Kasumi-1 (cell line): ENCODE measurements at places on chromosomes 6 and 20.

DNA sequence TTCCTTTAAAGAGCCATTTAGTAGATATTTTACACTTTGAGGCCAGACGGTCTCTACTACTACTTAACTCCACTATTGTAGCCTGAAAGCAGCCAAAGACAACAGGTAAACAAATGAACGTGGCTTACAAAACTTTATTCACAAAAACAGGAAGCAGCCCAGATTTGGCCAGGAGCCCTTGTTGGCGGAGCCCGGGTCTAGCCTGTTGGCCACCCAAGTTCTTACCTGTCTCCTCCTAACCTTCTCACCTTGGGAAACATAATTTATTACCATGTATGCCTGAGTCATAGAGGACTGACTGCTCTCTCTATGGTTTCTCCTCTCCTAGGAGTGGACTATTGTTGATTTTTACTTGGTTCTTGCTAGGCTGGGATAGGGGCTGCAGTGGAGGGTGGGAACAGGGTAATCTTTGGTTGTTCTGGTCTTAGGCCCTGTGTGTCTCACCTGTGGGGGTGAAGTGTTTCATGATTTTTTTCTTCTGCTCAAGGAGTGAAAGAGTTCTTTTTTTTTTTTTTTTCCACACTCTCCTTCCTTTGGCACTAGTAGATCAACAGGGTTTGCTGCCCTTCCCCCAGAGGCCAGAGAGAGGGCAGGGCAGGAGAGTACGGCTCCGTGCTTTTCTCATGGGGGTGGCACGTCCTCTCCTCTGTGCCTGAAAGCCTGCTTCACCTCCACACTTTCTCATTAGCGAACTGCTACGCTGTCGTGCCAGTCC, 90.0 kb downstream of the RPP40 start:
- no peak for DNase-seq

DNA sequence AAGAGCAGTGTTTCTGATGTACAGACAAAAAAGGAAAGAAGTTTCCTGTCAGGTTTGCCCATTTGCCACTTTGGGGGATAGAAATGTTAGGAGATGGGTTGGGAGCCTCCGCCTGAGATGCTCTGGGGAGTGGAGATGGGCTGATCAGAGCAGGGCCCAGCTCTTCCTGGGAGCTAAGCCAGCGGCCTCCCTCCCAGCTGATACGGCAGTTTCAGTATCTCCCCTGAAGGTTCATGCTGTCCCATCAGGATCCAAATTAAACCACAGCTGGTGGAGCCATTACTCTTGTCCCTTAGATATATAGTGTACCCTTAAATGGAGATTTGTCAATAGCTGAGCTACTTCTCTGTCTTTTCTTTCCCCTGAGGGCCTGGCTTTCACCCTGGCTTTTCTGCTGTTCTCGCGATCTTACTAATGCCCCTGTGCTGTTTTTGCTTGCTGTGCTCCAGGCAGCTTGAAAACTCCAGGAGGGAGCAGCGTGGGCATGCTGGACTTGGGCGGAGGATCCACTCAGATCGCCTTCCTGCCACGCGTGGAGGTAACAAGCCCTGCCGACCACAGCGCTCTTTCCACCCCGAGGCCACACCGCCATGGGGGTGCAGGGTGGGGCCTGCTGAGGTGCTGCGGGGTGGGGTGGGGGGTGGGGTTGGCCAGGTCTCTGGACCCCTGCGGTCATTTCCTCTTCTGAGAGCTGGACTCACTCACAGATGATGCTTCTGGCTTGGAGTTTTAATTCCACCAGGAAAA, 20.9 kb downstream of the ENTPD6 start:
- DNase-seq: no peak

DNA sequence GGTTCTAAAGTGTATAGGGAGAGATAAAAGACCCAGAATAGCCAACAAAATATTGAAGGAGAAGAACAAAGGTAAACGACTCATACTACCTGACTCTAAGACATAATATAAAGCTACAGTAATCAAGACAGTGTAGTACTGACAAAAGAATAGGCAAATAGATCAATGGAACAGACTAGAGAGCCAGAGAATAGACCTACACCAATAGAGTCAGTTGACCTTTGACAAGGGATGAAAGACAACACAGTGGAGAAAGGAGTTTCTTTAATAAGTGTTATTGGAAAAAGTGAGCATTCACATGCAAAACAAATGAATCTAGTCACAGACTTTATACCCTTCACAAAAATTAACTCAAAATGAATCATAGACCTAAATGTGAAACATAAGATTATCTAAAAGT, 96.4 kb downstream of the ISM1 start:
- DNase-seq: no peak

DNA sequence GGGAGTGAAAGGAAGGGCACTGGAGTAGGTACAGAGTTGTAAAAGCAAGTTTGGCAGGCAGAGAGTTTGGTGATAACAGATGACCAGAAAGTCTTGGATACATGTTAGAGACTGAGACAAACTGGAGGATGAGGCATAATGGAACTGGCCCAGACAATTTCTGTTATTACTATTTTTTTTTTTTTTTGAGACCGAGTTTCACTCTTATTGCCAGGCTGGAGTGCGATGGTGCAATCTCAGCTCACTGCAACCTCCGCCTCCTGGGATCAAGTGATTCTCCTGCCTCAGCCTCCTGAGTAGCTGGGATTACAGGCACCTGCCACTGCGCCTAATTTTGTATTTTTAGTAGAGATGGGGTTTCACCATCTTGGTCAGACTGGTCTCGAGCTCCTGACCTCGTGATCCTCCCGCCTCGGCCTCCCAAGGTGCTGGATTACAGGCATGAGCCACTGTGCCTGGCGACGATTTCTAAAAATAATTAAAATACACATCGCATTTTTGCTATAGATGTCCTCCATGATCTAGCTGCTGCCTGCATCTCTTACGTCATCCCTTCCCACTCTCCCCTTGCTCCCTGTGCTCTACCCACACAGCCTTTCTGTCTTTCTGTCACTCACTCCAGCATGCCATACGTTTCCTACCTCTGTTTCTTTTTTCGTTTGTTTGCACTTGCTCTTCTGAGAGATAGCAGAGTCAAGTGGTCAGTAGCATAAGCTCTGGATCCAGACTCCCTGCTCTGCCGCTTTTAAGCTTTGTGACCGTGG, 23.5 kb downstream of the MAPK14 start:
- no peak for DNase-seq

DNA sequence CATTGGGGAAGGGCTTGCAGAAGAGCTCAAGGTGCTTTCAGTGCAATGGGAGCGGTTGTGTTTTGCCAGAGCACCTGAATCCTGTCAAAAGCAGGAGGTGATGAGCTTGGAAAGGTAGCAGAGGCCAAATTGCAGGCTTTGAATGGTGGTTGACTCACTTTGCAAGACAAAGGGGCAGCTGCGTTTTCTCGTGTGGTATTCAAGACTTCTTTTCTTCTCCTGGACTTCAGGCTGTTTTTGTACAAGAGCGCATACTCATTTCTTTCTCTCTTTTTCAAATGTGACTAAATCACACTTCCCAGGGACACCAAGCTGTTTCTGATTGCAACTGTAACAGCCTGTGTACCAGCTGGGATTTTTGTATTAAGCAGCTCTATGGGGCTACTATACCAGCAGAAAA, 32.3 kb downstream of the GHRH start:
- no peak for DNase-seq

DNA sequence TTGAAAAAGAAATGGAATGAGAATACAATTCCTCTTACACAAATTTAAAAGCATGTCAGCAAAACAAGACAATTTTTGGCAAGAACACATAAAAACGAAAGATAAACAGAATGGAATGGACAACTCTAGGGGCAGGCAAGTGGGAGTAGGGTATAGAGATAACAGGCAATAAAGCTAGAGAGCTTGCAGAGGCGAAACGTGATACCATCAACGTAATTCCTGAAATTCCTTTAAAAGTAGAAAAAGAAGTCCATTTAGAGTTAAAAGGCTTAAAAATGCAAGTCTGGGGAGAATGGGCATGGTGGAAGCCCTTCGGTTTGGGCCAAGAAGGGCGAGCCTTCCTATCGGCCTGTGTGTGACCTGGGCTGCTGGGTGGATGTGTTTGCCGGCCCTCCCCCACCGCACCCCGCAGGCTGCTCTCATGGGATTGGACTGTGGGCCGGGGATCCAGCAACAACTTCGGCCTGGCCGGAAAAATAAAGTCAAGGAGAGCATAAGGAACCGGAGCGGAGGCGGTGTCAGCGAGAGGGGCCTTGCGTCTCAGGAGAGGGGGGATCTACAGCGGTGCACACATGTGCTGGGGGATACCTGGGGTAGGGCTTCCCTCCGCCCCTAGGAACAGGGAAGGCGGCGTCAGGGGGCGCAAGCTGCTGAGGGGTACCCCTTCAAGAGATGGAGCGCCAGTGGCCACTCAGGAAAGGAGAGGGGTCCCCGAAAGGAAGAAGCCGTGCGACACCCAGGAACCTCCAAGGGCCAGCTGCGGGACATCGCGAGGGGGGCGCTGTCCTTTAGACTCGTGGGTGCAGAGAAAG, 4.1 kb downstream of the TMEM239 start:
- DNase-seq: no peak

DNA sequence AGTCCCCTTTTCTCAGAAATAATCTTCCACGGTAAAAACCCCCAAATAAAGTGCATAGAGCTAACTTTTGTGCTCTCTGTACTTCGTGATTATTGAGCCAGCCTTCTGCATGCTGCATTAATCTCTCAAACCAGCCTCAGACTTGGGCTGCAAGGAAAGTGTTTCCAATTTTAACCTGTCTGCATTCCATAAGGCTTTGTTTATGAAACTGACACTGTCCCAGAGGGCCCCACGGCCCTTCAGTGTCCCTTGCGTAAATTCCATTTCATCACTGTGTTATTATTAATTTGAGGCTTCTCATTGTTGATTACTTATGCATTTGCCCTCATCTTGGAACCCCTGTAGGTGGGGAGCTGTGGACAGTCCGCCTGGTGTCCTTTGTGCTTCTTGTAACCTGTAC, 15.6 kb upstream of the SNRPB2 start:
- no peak for DNase-seq

DNA sequence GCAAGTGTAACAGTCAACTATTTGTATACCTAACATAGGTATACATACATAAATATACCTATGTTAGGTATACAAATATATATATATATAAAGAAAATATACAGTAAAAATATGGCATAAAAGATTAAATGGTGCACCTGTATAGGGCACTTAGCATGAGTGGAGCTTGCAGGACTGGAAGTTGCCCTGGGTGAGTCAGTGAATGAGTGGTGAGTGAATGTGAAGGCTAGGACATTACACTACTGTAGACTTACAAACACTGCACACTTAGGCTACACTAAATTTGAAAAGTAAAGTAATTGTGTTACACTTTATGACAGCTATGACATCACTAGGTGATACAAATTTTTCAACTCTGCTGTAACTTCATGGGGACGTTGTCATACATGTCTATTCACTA, 65.6 kb downstream of the CDC5L start:
- no peak for DNase-seq

DNA sequence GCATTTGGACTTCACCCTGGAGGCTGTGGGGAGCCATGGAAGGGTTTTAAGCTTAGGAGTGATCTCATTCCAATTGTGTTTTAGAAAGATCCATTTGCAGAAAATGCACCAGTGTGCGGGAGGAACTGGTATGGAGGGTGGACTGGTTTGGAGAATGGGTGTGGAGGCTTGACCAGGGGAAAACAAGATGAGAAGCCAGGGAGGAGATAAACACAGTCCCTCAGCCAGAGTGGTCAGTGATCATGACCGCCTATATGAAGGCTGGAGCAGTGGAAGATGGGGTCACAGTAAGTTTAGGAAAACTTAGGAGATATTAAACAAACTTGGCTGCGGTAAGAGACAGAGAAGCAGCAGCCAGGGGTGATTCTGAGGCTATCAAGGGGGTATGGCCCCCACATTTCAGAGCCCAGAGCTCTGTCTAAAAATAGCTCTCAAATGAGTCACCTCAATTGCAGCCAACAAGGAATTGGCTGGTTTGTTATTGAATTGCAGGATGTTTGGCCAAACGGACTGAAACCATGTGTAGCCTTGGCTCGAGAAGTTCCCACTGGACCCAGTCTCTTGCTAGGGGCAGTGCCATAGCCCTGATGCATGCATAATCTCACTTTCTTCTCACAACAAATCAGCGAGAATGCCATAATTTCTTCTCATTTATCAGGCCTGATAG, 159.9 kb upstream of the TOP1 start:
- no peak for DNase-seq

GRCh38 chr20:60062431-60063047, 104.3 kb downstream of the CDH26 start:
- DNase-seq: no peak

DNA sequence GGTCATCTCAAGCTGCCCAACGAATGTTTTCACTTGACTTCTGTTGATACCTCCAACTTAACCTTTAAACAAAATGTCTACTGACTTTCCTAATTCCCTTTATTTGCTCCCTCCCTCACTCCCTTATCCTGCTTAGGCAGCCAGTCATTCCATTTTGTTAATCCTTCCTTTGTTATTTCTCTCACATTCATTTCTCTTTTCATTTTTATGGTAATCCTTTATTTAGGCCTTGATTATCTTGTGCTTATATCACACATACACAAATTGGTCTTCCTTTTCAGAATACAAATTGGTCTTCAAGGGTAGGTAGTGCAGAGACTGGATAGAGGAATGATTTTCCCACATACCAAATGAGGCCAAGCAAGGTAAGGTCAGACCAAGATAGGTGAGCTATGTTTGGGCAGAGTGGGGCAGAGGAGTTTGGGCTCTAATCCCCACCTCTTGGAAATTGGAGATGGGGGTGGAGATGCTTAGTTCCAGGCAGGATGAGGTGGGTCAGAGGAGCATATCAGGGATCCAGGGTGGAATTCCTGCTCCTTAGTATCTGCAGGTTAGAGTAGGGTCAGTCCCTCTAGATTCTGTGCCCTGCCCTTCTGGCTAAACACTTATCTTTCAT, 2.0 kb upstream of the SPACA1 start:
- no peak for DNase-seq

- DNase-seq: no peak
These were observed 111.5 kb downstream of the TIAM2 start for GRCh38 chr6:155106456-155107115.

- peak; percentile 42 for DNase-seq
These were observed 52.4 kb upstream of the RNF24 start for GRCh38 chr20:4067600-4068261.

GRCh38 chr6:22110061-22110460, 186.8 kb downstream of the PRL start:
- no peak for DNase-seq

DNA sequence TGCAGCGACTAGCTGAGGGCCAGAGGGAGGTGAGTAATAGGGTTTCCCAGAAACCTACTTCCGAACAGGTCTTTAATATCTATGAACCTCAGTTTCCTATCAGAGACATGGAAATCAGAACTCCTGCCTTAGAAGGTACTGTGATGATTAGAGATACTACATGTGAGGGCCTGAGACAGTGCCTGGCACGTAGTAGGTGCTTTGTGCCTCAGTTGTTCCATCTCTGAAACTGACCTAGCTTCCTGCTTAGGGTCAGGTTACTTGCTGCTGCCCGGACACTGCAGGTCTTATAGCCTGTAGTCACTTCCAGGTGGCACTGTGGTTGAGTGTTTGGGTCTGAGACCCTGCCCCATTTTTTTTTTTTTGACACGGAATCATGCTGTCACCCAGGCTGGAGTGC, 20.9 kb downstream of the RAB44 start:
- no peak for DNase-seq

GRCh38 chr20:53122853-53123252, 150.7 kb downstream of the TSHZ2 start:
- DNase-seq: no peak

- DNase-seq: no peak
These were observed 83.3 kb downstream of the NCR2 start for GRCh38 chr6:41418741-41419140.

- no peak for DNase-seq
These were observed 23.1 kb downstream of the FIG4 start for GRCh38 chr6:109714166-109714565.

- no peak for DNase-seq
These were observed 163.8 kb downstream of the AIG1 start for GRCh38 chr6:143224516-143224915.

GRCh38 chr20:2141600-2142575, 40.3 kb downstream of the STK35 start:
- no peak for DNase-seq
